ENCODE measurements at places on chromosomes 6 and 20.

GRCh38 chr20:25565578-25566157 is 19.7 kb downstream of the NINL start:
- DNase-seq = no peak

- no peak for DNase-seq
Observed at GRCh38 chr6:113862112-113862511, 5.0 kb downstream of the MARCKS start.

- no peak for DNase-seq
Observed at GRCh38 chr6:135179372-135179771, 1.7 kb upstream of the MYB start.

DNA sequence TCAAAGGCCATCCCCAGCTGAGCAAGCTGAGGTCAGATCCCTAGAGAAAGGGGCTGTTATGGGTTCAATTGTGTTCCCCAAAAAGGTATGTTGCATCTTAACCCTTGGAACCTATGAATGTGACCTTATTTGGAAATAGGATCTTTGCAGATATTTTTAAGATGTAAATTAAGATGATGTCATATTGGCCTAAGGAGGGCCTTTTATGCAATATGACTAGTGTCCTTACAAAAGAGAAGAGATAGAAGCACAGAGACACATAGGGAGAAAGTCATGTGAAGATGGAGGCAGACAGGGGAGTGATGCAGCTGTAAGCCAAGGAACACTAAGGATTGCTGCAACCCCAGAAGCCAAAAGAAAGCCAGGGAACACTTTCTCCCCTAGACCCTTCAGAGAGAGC is 144.3 kb upstream of the TAB2 start:
- DNase-seq = no peak

- DNase-seq = no peak
Observed at GRCh38 chr6:45094831-45095230, 233.3 kb upstream of the RUNX2 start.

DNA sequence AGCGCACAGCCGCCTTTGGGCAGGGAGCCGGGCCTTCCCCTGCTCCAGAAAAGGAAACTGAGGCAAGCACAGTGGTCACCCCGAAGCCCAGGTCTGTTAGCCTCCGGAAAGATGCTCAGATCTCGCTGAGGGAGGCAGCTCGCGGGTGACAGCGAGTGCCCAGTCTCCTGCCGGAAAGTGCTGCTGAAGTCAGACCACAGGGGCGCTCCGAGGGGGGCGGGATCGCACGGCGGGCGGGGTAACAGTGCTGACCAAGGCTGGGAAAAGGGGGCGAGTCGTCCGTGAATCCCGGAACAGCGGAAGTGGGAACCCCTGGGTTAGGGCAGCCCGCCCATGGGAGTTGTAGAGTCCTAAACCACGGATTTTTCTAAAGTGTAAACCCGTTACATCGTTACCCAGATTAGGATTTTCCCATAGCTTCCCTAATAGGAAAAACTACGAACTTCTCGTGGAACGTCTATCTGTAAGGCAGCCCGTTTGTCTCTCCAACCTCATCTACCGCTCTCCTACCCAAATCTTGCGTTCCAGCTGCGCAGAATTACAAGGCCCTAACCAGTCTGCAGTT is 504 bp downstream of the VPS16 start:
- DNase-seq = peak; percentile 85

- DNase-seq = no peak
Observed at GRCh38 chr6:85579581-85579980, 14.1 kb downstream of the SNX14 start.

DNA sequence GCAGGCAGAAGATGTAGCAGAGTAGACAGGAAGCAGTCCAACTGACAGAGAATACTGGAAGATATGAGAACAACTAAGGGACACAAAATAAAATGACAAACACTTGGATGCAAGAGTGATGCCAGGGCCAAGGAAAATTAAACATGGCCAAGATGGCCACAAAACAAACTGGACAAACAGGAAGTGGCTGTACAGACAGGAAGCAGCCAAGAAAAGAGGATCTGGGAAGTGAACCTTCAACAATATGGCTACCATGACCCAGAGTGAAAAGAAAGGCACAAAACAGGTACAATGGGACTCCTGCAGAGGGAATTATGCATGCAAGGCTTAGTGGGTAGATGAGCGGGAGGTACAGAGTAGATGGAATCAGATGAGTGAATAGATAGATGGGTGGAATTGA is 29.1 kb downstream of the HLA-DPB1 start:
- DNase-seq = no peak

DNA sequence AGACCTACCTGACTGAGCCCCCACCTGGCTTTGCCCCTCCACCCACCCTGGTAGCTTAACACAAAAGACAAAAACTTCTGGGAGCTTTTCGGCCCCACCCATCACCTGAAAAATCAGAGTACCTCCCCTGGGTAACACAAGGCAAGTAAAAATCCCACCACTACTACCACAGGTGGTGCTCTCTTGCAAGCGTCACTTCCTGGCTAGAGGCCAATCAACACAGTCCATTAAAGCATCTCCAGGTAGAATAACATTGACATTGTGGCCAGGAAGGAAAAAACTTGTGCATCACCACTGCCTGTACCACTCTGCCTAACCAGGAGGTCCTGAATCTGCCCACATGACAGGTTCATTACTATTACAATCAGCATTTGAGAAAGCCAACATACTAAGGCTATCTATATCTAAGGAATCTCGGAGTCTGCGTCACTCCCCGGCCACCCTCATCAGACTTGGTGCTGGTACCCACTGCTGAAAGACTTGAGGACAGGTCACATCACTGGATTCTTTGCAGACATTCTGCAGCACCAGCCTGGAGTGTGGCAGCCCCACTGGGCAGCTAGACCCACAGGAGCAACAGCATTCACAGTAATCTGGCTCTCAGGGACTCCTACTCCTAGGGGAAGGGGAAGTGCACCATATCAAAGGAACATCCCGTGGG is 125.9 kb downstream of the CDK19 start:
- no peak for DNase-seq

- no peak for DNase-seq
Observed at GRCh38 chr6:84766799-84767525, 2.6 kb upstream of the TBX18 start.

DNA sequence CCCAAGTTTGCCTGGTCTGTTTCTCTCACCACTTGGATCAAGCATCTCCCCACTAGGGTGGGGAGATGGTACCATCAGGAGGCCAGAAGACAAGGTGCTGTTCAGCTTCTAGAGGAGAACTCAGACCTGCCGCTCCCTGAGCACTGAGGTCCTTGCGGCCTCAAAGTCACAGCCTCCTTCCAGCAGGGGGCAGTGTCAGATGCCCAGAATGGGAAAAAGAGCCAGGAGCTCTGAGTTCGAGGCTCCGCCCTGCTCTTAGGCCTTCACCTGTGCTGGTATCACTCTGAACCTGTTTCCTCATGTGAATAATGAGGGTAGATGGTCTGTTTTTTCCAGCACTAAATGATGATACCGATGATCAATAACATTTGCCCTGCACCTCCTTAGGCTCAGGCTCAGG is 68.7 kb downstream of the TOX2 start:
- no peak for DNase-seq

GRCh38 chr6:7439228-7439627 is 49.6 kb downstream of the RIOK1 start:
- no peak for DNase-seq

- DNase-seq = no peak
Observed at GRCh38 chr6:53038141-53038540, 27.1 kb upstream of the FBXO9 start.
